ENCODE measurements at places on chromosomes 7 and 10. TPM values are rescaled to one million over a fixed set of nuclear protein-coding genes. Genes with fewer than 3 reads are reported as not detected.

Gene BMPER
- 1.0 TPM for total RNA-seq

GRCh38 chr7:107109955-107110354, 58.8 kb upstream of the HBP1 start:
- H3K4me3 ChIP-seq = no peak overlapping the region
- H3K4me1 ChIP-seq = no peaks in the 10 kb centered on the region
- DNase-seq = no peak
- no peaks in the 10 kb centered on the region for H3K27me3 ChIP-seq

GRCh38 chr10:20228729-20229128, 412.5 kb downstream of the PLXDC2 start:
- no peak for DNase-seq
- no peaks in the 10 kb centered on the region for H3K4me1 ChIP-seq
- no peaks in the 10 kb centered on the region for H3K36me3 ChIP-seq
- no peak overlapping the region for H3K4me3 ChIP-seq
- H3K27me3 ChIP-seq = no peaks in the 10 kb centered on the region
- no peak overlapping the region for H3K27ac ChIP-seq

DNA sequence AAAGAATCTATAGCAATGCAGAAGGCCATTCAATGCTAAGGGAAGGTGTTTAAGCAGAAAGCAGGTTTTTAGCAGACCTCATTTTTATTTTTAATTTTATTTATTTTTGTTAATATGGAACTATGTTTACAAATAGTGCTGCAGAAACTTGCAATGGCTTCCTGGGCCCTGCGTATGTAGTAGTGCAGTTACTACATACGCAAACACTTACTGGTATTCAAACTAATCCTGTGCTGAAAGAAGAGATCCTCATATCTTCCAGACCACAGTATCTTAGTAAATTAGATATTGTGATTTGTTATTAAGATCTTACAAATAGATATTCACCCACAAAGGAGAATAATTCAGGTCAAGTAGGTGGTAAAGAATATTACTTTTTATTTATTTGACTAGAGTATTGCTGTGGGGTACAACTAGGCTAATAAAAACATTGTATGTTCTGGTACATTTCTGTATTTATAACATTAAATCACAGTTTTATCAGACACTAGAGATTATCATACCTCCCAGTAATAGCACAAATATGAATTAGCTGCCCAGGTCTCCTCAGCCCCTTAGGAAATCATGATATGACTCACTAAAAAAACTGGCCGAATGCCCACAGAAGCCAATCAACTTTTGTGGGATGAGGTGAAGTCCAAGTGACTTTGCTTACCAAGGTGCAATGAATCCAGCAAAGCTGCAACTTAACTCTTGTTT, 57.6 kb downstream of the RNLS start:
- H3K4me1 ChIP-seq = peaks cover 5% of the 10 kb centered on the region
- no peaks in the 10 kb centered on the region for H3K36me3 ChIP-seq
- DNase-seq = no peak
- no peak overlapping the region for H3K4me3 ChIP-seq
- H3K27ac ChIP-seq = no peak overlapping the region

GRCh38 chr7:7181519-7182155, 707 bp upstream of the C1GALT1 start:
- H3K4me1 ChIP-seq = no peaks in the 10 kb centered on the region
- peak; percentile 17 for DNase-seq
- H3K27me3 ChIP-seq = no peaks in the 10 kb centered on the region
- no peaks in the 10 kb centered on the region for H3K36me3 ChIP-seq
- H3K27ac ChIP-seq = peak overlapping the region; percentile 97

GRCh38 chr7:26379711-26380110, 88.0 kb downstream of the SNX10 start:
- peaks cover 8% of the 10 kb centered on the region for H3K4me1 ChIP-seq
- no peak overlapping the region for H3K27ac ChIP-seq
- H3K27me3 ChIP-seq = peaks cover 17% of the 10 kb centered on the region
- H3K4me3 ChIP-seq = no peak overlapping the region
- no peak for DNase-seq
- H3K36me3 ChIP-seq = no peaks in the 10 kb centered on the region

- H3K4me1 ChIP-seq = no peaks in the 10 kb centered on the region
- no peak overlapping the region for H3K4me3 ChIP-seq
- no peaks in the 10 kb centered on the region for H3K27me3 ChIP-seq
- H3K27ac ChIP-seq = no peak overlapping the region
These were observed 687.8 kb downstream of the IPMK start for GRCh38 chr10:57579926-57580325.

- no peaks in the 10 kb centered on the region for H3K36me3 ChIP-seq
- no peak overlapping the region for H3K4me3 ChIP-seq
- DNase-seq = no peak
- peaks cover 2% of the 10 kb centered on the region for H3K4me1 ChIP-seq
These were observed 46.8 kb downstream of the DPYSL4 start for GRCh38 chr10:132233501-132234085.

DNA sequence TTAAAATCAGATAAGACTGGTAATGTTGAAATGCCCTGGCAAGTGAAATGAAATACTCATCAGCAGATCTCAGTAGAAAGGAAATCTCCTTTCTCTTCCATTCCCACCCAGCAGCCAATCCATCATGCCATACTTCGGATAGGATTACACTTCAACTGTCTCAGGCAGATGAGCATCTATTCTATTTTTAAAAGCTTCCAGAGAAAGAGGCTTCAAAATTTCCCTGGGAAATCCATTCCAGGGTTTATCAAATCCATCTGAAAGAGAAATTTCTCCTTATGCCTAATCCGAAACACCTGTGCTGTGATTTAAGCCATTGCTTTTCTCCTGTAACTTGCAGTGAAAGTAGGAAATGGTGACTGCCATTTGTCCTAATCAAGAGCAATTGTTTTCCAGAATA, 60.4 kb upstream of the RAPGEF5 start:
- no peak overlapping the region for H3K27ac ChIP-seq
- no peak overlapping the region for H3K4me3 ChIP-seq
- no peaks in the 10 kb centered on the region for H3K4me1 ChIP-seq
- no peak for DNase-seq
- no peaks in the 10 kb centered on the region for H3K27me3 ChIP-seq

DNA sequence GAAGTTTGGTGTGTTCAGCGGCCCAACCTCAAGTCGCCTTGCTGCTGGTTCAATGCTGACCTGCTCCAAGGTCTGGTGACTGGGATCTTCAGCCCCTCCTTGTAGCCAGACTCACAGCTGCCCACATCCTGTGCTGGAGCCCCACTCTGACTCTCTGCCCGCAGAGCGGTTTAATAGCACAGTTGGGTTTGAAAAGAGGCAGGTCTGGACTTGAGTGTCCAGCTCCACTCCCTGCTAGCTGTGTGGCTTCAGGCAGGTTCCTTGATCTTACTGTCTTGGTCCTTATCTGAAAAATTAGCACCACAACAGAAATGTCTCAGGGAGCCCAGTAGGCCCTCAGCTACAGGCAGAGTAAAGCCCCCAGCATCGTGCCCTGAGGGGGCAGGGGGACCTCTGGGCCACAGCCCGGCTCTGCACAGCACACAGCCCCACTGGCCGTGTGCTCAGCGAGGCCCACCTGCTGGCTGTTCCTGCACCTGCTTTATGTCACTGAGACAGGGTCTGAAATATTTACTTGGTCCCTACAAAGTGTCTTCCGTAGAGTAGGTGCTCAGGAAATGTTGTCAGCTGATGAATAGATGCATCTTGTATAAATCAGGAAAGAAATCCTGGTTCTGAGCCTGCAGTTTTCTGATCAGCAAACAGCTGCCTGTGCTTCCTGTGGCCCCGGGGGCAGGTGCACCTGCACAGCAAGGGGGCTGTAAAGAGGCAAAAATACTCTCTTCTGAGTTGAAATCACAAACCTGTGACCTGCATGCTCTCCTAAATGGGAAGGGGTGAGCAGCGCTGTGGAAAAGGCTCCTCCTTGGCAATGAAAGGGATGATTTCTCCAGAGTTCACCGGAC, 155.5 kb downstream of the SVIL start:
- DNase-seq = no peak
- no peak overlapping the region for H3K4me3 ChIP-seq
- H3K27ac ChIP-seq = peak overlapping the region; percentile 30
- no peaks in the 10 kb centered on the region for H3K27me3 ChIP-seq
- H3K4me1 ChIP-seq = no peaks in the 10 kb centered on the region

- H3K27me3 ChIP-seq = no peaks in the 10 kb centered on the region
- no peaks in the 10 kb centered on the region for H3K36me3 ChIP-seq
- DNase-seq = no peak
- no peaks in the 10 kb centered on the region for H3K4me1 ChIP-seq
- no peak overlapping the region for H3K27ac ChIP-seq
- no peak overlapping the region for H3K4me3 ChIP-seq
These were observed 372.2 kb downstream of the EXOC4 start for GRCh38 chr7:133625046-133625445.
